Fibroblast of skin of scalp (primary cell): ENCODE measurements at places on chromosomes 4 and X.
A peak's percentile ranks its signal among the peaks of the same experiment; 100 is the strongest.

DNA sequence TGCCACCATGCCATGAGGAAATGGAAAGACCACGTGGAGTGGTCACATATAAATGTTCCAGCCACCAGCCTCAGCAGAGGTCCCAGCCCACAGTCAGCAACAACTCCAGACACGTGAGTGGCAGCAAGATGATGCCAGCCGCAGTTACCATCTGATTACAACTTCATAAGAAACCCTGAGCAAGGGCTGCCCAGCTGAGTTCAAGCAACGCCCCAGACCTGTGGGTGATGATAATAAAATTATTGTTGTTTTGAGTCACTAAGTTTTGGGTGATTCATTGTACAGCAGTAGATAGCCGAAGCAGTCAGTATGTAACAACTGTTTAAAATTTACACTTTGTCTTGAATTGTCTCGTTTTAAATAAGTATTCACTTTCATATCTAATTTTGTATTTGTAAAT, 5.8 kb upstream of the CCNG2 start:
- DNase-seq: no peak

DNA sequence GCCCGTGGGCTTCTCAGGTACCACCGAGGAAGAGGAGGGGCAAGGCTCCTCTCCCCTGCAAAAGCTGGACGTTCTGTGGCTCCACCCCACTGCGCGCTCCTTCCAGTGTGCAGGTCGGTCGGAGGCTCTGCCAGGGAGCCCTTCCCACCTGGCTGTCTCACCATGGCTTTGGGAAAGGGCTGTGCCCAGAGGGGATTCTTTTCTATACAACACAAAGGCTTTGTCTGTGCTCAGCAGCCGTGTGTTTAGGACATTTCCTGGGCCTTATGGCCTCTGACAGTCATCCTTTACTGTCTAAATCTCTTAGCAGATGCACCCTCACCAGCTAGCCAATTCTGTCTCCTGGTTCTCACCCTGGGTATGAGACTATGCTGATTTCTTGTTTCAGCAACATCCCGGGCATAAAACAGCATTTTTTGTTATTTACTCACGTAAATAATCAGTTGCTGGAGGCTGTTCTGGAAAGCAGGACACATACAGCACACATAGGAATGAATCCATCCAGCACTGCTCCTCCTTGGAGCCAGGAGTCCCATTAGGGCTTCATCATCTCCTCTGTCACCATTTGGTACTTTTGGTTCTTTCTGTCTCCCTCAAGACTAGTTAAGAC, 20.4 kb upstream of the ATXN3L start:
- no peak for DNase-seq

DNA sequence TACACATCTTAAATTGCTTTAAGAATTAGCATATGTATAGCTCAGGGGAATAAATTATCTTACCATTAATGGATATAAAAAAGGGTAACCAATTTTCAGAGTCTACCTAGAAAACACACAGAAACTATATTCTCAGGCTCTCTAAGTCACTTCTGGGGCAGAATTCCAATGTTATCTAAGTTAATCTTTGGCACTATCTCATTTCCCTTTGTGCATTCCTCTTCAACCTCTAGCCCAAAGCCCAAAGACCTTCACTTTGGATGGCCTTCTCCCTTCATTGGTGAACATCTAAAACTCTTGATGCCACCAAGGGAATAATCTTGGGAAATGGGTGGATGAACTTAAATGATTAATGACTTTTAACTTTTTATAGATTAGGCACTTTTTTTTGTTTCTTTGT, 108.3 kb downstream of the APBB2 start:
- peak; percentile 12 for DNase-seq

DNA sequence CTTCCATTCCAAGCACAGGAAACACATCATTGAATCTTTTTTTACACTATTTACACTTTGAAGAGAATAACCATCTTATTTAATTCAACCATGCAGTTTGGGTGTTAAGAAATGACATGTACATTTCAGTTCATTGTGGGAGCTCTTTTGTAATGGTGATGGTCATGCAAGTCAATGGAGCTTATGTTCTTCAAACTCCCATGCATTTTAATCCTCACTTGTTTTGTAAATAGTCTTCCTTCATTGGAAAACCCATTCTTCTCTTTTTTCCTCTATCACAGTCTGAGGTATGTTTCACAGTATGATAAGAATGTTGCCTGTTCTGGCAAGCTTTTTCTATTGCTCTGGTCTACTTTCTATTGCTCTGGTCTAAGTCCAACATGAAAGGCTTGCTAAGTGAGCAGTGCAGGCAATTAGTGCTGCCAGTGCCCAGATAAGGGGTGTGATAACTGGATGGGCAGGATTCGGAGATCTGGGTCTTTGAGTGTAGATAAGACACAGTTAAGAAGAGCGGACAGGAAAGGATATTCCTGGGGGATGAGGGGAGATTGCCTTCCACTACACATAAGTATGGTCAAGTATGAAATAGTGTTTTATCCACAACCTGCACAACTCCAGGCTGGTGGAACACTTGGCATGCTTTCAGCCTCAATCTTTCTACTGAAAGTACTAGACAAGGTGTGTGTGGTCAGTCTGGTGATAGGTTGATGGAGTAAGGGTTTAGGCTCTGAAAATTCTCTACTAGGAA, 17.1 kb downstream of the AFP start:
- DNase-seq: no peak

DNA sequence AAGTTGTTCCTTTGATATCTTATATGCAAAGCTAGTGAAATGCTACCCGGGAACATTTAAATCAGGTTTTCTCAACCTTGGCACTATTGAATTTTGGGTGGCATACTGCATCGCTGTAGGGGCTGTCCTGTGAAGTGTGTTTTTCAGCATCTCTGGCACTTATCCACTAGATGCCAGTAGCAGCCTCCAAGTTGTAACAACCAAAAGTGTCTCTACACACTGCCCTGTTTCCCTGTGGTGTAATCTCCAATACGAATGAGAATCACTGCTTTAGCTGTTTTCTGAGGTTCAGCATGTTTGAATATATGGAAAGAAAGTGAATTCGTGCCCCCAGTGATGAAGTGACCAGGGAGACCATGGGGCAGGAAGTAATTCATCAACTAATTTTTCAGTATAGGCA, 551.6 kb upstream of the PRKX start:
- no peak for DNase-seq

DNA sequence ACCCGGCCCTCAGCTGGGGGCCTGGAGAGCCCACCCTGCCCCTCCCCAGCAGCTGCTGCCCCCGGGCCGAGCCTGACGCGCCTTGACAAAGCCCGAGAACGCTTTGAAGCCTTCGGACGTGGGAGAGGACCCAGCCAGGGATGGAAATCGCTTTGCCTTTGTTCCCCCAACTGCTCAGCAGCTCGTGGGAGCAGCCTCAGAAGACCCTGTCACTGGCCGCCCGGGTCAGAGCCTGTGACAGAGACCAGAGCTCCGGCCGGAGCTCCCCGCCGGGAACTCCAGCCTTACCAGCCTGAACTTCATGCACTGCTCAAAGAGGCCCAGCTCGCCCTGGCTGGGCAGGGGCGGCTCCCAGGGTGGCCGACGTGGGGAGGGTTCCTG, 2.6 kb upstream of the SLC6A8 start:
- DNase-seq: no peak

DNA sequence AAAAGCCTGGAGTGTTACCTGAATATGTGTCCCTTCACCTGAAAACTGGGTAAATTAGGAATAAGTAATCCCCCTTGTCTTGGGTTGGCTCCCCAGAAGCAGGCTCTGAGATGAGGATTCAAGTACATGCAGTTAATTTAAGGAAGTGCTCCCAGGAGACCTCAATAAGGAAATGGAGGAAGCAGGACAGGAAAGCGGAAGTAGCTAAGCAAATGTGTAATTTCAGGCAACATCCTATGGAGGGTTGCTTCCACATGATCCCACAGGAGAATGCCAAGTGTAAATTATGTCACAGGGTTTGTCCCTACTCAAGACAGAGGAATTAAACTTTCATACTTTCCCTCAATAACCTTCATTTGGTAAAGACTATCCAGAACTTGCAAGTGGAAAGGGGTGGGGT, 48.1 kb upstream of the ARHGEF6 start:
- no peak for DNase-seq

DNA sequence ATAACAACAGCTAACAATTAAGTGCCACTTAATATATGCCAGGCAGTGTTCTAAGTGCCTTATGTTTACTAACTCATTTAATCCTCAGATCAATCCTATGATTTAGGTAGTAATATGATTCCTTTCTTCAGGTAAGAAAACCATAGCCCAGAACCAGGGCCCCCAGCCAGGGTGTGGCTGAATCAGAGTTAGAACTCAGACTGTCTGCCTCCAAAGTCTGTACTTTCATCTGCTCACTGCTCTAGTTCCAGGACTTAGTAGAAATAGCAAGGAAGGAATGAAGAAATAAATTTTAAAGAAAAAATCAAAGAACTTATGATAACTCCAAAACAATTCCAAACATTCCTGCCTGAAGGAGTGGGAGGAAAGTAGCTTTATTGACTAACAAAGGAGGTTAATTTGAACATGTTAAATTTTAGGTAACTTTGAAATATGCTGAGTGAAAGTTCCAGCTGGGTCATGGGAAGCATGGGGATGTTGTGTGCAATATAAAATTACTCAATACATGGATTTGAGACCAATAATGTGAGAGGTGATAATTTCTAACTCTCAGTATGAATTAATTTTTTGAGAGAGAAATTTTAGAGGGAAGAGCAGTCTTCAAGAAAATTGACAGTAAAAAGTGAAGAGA, 8.8 kb upstream of the ADH1C start:
- DNase-seq: no peak

GRCh38 chr4:127598656-127599055, 34.1 kb upstream of the INTU start:
- no peak for DNase-seq

GRCh38 chr4:129804461-129804981, 708.6 kb downstream of the C4orf33 start:
- DNase-seq: no peak

GRCh38 chrX:953879-954482, 258.5 kb downstream of the CRLF2 start:
- no peak for DNase-seq

DNA sequence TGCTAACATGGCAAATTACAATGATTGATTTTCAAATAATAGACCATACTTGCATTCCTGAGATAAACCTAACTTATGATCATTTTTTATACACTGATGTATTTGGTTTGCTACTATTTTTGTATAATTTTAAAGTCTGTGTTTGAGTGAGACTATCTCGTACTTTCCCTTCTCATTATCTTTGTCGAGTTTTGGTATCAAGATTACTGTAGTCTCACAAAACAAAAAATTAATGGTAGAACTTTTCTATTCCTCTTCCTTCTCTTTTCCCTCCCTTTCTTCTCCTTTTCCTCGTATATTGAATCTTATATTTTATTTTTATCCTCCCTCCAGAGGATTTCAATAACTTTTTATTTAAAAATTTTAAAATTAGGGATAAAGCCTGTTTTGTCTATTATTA, 41.5 kb downstream of the RGS12 start:
- DNase-seq: no peak

GRCh38 chr4:84401701-84402306, 97.3 kb downstream of the NKX6-1 start:
- no peak for DNase-seq

DNA sequence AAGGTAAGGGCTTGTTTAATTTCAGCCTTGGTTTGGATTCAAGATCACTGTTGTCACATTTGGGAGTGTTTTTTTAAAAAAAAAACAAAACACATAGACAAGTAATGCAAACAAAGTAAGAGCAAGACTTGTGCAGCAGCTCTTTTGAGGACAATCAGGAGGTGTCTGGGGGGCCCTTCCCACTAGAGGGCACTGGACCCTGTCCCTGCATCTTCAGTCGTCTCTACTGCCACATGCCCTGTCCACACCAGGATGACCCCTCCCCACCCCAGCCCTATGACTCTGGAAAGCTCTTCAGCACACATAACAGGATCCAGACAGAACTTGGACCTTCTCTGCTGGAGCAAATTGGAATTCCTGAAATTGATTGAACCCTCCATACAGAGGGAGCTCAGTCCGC, 71.0 kb downstream of the USP46 start:
- DNase-seq: peak; percentile 34

GRCh38 chr4:165489786-165490185, 111.0 kb downstream of the CPE start:
- DNase-seq: no peak

GRCh38 chr4:84750960-84751283, 168.0 kb downstream of the CDS1 start:
- no peak for DNase-seq

GRCh38 chrX:7025471-7025870, 122.0 kb upstream of the STS start:
- no peak for DNase-seq

DNA sequence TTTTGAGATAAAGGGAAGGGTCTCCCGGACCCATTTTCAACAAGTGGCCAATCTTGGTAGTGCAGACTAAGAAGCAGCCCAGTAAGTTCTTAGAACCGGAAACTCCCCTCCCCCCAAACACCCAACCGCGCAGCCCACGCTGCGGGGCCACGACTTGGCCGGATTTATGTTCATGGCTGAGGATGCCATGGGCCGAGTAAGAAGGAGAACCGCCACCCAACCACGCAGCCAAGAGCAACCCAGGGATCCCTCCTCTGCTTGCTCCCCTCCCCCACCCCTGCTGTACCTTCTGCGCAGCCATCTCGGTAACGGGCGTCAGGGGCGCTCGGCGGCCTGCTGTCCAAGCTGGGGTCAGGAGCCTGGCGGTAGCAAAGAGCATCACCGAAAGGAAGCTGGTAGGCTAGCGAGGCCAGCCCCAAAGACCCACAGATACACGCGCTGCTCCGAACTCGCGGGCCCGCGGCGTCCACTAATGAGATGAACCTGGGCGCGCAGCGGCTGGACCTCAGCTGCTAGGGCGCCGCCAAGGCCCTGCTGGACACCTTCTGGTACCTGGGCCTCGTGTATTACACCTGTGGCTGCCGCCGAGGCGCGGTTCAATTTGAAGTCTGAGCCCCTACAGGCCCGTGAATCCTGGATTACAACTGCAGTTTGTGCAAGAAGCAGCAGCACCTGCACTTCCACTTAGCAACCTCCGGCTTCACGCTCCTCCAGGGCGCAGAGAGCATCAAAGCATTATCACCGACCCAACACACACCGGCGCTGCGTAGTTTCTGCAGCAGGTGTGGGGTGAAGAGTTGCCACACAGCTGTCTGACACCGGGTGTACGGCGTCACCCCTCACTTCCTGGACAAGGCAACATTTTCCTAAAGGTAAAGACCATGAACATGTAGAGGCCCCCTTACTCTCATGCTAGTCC, 63.4 kb downstream of the NUDT10 start:
- DNase-seq: peak; percentile 9

GRCh38 chr4:88456670-88457306, at the start of gene HERC5:
HERC5 (plus strand) TSS chr4:88457119; CDS start chr4:88457270, 151 bp downstream.
- DNase-seq: peak; percentile 82

DNA sequence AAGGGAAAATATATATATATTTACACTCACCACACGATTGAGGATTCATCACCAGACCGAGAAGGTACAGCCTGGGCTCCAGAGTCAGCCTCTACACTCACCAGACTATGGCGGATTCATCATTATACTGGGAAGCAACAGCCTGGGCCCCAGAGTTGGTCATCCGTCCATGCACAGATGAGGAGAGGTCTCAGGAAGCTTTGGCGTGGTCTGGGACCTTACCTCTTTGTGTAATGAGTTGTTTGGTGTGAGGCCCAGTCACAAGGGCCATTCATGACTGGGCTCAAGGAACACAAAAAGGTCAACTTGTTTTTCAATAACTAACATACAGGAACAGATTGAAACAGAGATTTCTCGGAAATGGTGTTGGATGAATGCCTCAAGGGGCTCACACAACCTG, 926.1 kb downstream of the FAM133A start:
- no peak for DNase-seq
